Stimulated activated CD4-positive, alpha-beta T cell treated with anti-CD3 and anti-CD28 coated beads, Interleukin-2, amount 100 ng/mL, for 4 hours (primary cell): ENCODE measurements at places on chromosomes 12 and 14.

DNA sequence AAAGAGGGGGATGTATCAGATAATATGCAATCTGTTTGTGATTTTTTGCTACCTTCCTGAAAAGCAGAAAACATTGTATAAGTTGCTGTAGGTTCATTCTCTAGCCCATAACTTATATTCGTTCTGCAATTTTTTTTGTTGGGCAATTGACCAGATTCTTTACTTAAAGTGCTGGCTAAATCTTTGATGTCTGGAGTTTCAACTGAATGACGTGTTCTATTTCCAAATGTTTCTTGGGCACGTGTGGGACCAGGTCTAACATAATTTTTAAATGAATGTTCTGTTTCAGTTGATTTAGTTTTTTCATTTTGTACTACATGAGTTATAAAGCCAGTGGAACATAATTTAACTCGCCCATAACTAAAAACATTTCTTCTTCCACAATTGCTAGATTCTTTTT is 3.8 kb downstream of the MLH3 start:
- DNase-seq, result no peak

DNA sequence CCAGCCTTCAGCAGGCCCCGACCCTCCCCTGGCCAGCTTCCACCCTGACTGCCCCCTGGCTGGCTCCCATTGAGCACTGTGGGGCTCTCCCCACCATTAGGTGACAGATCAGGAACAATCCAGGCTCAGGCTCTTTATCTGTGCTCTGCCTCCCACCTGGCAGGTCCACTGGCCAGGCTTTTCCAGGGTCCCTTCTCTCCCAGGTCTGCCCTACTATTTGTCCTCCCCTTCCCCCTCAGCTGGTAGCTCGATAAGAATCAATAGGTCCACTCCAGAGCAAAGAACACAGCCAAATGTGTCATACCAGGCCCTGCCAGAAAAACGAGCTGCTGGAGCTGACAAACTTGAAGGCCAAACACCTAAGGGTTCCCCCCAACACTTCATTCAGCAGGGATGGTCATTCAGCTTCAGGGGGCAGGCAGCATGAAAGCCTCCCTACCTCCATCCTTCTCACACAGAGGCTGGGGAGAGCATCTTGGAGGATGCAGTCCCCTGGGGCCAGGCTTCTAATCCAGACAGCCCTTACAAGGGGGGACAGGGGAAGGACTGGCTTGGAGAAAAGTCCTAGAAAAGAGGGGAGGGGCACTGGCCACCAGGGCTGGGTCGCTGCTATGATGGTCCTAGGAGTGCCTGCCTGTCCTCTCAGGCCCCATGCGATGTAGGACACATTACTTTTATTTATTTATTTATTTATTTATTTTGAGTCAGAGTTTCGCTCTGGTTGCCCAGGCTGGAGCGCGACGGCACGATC is 1.9 kb upstream of the KRT18 start:
- DNase-seq, result no peak

GRCh38 chr12:54956322-54956721 is 28.2 kb downstream of the TESPA1 start:
- DNase-seq, result no peak

- DNase-seq, result no peak
Measured at GRCh38 chr14:99684410-99684934, 374 bp downstream of the CYP46A1 start.

DNA sequence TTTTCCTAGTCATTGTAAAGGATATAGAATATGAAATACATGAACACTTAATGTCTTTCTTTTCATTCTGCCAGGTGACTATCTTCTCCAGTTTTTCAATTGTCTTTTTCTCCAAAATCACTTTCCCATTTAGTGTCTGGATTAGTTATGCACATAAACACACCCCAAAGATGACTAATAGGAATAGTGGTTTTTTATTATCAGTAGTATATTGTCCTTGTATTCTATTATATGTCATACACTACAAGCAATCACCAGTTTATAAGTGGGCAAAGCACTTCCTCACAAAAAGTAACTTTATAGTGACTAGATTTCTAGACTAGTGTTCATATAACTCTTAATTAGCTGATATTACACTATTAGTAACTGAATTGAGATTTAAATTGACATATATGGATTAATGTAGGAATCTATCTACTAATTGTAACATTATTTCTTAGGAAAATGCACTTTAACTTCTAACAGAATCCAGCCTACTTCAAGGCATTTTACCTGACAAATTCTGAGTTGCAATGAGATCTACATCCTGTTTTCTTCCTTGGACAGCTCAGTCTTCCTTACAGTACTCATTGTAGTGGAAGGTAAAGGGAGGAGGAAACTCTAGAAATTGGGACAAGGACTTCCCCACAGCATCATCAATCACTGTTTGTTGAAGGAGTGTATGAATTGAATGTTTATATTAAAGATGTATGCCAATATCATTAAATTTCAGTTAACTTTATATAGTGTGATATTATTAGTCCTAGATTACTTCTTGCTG is 186.1 kb upstream of the GARIN2 start:
- DNase-seq, result no peak

- no peak for DNase-seq
Measured at GRCh38 chr14:104774453-104775072, 21.0 kb downstream of the AKT1 start.

DNA sequence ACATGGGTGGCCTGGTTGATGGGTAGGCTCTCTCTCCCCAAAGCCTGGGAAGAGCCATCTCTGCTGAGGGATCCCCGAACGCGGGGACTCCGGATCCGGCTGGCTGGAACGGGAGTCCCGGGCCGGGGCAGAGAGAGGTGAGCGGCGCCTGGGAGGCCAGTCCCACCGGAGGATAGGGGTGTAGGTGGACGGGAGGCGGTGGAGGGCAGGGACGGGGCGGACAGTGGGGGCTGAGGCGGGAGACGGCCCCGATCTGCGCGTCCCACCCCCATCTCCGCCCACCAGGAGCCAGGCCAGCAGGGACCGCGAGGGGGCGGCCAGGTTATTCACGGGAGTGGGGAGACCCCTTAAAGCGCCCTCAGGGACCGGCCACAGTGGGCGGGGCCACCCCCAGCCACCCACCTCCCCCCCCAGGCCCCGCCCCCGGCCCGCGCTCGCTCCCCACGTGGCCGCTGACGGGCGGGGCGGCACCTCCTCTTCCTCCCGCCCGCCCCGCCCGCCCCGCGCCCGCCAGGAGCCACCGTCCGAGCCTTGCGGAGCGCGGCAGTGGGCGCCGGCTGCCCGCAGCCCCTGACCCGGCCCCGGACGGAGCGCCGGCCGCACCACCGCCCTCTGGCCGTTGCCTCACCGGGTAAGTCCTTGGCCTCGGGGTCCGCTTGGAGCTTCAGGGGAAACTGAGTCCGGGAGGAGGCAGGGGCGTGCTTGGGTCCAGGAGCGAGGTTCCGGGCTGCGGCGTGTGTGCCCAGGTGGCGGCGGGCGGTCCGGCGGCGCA is at the start of gene INF2:
INF2 (plus strand) TSS at position 510 of the 772 bp plus-strand sequence. CDS start 11,748 bp downstream, outside the sequence.
- peak; percentile 43 for DNase-seq

- no peak for DNase-seq
Measured at GRCh38 chr12:58557171-58557570, 363.1 kb downstream of the LRIG3 start.

GRCh38 chr14:34912182-34912581 is 37.0 kb upstream of the BAZ1A start:
- DNase-seq, result no peak

DNA sequence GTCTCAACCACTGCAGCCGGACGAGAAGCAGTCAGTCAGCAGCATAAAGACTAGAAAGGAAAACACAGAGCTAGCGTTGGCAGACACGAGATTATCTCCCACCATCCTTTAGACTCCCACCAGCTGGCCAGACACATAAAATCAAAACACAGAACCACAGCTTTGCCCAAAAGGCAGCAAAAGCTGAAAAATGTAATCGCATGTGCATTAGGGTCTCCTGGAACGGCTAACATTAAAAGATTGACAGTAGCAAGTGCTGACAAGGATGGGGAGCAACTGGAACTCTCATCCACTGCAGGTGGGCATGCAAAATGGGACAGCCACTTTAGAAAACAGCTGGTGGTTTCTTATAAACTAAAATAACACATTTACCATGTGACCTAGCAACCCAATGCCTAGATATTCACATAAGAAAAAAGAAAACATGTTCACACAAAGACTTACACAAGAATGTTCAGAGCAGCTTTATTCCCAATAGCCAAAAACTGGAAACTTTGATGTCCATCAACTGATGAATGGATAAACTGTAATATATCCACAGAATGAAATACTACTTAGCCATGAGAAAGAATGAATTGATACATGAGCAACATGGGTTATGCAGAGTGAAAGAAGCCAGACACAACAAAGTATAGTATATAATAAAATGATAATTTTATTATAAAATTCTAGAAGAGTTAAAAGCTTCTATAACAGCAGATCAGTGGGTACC is 37.7 kb downstream of the NCOR2 start:
- no peak for DNase-seq

- no peak for DNase-seq
Measured at GRCh38 chr14:29278301-29279263, 512.0 kb downstream of the FOXG1 start.

DNA sequence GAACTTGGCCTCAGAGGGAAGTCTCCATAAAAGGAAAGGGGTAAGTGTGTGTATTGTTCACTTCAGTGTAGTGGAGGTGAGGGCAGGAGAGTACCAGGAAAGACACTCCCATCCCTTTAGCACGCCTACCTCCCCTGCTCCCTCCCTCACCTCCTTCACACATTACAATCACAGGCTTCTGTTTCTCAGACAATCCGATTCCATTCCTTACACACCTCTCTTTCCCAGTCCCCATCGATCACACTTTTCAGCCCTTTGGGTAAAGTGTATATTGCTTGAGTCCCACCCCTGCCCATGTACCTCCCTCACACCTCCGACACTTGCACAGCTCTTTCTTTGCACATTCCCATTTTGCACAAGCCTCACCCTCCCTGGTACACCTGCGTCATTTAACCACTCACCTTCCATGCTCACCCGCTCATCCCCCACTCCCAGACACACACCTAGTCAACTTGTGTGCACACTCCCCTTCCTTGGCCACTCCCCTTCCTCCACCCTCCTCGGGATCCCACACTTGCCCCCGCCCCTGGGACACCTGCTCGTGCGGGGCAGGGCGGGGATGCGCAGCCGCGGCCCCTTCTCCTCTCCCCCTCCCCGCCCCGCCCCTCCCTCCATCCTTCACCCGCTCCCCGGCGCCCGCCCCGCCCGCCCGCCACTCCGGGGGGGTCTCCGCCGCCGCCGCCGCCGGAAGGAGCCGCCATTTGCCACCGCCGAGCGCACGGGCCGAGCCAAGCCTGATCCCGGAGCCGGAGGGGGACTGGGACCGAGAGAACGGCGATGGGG is at the start of gene MARCHF9:
MARCHF9 (plus strand) TSS at position 693 of the 783 bp plus-strand sequence. CDS start 426 bp downstream, outside the sequence.
- DNase-seq, result peak; percentile 84

- no peak for DNase-seq
Measured at GRCh38 chr12:127176804-127177203, 1090.2 kb upstream of the TMEM132C start.

DNA sequence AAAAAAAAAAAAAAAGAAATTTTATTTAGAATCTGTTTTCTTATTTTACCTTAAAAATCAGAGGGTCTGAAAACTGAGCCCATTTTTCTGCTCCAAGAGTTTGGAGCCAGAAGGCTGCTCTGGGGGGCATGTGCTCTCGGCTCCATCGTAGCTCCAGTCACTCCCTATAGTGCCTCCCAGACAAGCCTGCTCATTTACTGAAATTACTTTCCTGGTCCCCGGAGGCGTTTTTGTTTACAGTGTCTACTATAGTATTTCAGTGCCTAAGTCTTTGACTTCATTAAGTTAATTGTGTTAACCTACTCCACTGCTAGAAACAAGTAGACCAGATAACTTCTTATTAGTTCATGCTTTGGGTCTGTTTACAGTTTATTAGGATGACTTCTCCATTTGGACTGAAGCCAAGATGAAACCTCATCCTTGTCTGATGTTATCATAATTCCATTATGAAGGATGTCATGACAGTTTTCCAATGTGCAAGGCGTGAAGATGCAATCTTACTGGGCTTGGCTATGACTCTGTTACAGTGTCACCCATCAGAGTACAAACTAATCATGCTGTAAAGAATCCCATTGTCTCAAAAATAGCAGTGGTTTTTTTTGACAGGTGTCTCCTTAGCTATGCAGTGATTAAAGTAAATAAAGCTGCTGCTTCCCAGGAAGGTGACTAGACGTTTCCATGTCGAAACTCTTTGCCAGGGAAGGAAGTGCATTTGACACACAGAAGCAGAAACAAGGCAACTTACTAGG is 182.3 kb downstream of the TMEM132C start:
- DNase-seq, result no peak

GRCh38 chr14:21612324-21612723 is 22.4 kb downstream of the OR10G2 start:
- DNase-seq, result no peak

DNA sequence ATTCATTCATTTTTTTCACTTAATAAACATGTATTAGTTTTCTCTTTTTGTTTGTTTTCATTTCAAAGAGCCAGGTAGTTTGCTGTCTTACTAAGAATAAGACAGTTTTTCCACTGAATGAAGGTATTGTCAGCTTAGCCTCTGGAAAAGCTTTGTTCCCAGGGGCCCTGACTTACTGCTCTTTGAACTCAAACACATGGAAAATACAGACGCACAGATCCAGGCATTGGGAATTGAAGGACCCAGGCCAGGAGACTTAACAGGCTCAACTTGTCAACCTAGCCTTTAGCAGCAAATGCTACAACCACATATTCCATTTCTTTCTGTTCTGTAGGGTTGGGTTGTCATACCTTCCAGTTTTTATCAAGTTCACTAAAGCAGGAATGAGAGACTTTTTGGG is 38.5 kb upstream of the SLCO1C1 start:
- DNase-seq, result no peak

DNA sequence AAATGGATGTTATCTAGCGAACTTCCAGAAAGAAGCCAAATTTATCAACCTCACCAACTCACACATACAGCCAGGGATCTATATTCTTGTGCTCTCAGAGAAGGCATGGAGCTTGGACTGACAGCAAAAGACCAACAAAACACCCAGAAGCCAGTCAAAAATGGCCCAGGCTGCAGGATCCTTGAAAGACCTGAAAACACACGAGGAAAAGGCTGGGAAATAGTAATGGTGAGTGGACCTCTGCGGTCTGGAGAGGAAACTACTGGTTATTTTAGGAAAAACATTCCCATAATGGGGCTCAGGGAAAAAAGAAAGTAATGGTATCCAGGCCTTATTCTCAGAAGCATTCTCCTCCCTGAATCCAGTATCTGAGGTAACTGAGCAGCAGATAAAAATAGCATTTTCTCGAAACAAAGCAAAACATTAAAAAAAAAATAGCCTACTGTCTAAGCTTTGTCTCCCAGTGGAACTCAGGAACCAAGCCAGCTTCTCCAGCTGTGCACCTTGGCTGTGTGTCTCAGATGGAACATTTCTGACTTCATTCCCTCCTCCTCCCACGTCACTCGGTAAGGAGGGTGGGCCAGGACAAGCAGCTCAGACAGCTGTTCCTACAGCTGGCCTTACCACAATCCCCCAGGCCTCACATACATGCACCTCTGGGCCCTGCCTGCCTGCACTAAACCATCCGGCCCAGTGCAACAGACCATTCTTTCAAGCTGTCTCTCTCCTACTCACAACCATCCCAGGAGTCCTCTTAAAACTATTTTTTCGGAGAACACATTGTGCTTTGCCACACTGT is 249.9 kb downstream of the DAD1 start:
- no peak for DNase-seq

DNA sequence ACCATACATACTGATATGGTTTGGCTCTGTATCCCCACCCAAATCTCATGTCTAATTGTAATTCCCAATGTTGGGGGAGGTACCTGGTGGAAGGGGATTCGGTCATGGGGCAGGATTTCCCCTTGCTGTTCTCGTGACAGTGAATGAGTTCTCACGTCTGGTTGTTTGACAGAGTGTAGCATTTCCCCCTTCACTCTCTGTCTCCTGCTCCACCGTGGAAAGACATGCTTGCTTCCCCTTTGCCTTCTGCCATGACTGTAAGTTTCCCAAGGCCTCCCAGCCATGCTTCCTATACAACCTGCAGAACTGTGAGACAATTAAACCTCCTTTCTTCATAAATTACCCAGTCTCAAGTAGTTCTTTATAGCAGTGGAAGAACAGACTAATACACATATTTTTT is 28.8 kb upstream of the DTX1 start:
- DNase-seq, result no peak
